ENCODE measurements at places on chromosomes 2 and 18.
A peak's percentile ranks its signal among the peaks of the same experiment; 100 is the strongest.

- peak; percentile 68 for DNase-seq
Measured at GRCh38 chr2:29114946-29115609, at the start of gene CLIP4. TSS of gene CLIP4 (plus strand) at chr2:29115415. CDS start at chr2:29121389, 5,974 bp downstream.

GRCh38 chr2:35960596-35960995 lies 395.0 kb upstream of the CRIM1 start:
- no peak for DNase-seq

GRCh38 chr2:199382091-199382490 lies 75.6 kb downstream of the SATB2 start:
- DNase-seq = no peak

DNA sequence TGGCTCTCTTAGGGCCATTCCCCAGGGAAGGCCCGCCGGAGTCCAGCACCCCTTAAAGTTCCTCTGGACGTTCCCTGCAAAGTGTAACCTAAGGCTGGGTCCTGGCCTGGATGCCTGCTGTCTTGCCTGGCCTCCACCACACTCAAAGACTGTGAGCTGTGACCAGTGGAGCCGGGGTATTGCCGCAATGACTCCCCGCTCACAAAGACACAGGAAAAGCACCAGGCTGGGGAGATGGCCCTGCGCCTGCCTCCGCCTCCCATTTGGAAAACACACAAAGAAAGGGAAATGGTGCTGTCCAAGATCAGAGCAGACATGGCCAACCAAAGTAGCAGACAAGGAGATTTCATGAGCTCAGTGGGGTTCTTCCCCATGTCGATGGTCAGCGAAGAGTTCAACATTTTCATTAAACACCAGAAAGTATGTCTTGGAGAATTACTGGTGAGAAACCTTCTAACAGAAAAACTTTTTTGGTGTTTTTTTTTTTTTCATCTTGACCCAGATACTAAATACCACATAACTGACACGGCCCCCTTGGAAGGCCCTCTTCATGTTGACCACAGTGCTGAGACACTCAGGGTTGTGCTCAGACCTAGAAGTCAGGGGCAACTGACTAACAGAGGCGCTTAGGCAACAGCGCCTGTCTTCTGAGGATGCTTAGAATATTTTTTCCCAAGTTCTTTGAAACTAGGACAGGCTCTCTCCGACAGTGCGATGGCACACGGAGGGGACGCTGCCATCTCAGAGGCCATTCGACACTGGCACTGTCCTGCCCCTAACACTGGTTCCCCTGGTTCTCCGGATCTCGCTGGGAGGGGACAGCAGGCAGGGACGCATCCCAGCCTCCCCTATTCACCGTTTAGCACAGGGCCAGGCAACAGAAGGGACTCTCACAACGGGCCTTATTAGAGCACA lies 226.4 kb upstream of the ID2 start:
- DNase-seq = no peak

GRCh38 chr2:99088017-99088416 lies 53.5 kb upstream of the C2orf15 start:
- DNase-seq = no peak

GRCh38 chr2:68643011-68643873 lies at the start of gene PROKR1:
TSS of gene PROKR1 (plus strand) at chr2:68643579. CDS start at chr2:68645822, 2,243 bp downstream.
- peak; percentile 62 for DNase-seq

DNA sequence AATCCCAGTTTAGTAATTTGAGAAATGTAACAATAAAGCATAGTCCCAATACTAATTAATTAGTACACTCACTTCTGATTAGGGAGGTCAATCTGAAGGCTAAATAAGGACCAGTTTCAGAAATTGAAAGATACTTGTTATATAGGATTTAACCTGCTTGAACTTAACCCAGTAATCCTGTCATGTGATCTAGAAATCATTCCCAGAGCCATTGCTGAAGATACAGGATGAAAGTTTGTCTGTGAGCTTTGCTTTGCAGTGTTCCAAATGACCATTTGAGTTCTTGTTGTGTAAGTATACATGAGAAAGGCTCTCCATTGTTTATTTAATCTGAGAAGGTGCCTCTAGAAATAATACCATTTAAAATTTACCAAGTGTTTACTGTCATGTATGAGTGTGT lies 52.2 kb downstream of the GALNT1 start:
- no peak for DNase-seq

GRCh38 chr18:48186131-48186766 lies 222.9 kb downstream of the ZBTB7C start:
- DNase-seq = no peak

- DNase-seq = no peak
Measured at GRCh38 chr2:61117534-61117933, 44.5 kb upstream of the C2orf74 start.

- DNase-seq = no peak
Measured at GRCh38 chr18:42228581-42228980, 273.5 kb downstream of the PIK3C3 start.

- DNase-seq = no peak
Measured at GRCh38 chr2:203550266-203550665, 15.2 kb upstream of the RAPH1 start.

DNA sequence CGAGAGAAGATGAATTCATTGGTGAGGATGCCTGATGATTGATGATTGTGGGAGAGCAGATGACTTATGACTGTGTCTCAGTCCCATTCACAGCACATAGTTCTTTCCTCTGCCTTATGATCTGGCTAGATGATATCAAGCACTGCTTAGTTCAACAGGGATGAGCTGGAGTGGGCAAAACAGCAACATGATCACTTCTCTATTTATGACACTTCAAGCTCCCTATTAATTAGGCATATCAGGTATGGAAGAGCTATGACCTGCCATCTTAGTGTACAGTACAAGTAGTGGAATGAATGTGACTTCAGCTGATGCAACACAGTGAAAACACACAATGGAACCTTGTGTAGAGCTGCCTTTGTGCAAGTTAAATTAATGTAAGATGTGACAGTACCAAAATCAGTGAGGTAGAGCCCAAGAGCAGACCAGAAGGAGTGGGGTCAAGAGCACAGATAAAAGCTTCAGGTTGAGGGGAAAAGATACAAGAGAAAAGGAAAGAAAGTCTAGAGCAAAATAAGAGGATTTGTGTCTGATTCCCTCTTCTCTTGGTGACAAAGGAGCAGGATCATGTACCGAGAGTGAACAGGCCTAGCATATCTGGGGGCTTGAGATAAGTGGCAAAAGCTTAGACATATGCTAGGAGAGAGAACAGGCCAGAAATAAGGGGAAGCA lies 93.0 kb upstream of the MYO3B start:
- DNase-seq = no peak

GRCh38 chr2:97951155-97951680 lies 44.5 kb downstream of the TMEM131 start:
- no peak for DNase-seq

DNA sequence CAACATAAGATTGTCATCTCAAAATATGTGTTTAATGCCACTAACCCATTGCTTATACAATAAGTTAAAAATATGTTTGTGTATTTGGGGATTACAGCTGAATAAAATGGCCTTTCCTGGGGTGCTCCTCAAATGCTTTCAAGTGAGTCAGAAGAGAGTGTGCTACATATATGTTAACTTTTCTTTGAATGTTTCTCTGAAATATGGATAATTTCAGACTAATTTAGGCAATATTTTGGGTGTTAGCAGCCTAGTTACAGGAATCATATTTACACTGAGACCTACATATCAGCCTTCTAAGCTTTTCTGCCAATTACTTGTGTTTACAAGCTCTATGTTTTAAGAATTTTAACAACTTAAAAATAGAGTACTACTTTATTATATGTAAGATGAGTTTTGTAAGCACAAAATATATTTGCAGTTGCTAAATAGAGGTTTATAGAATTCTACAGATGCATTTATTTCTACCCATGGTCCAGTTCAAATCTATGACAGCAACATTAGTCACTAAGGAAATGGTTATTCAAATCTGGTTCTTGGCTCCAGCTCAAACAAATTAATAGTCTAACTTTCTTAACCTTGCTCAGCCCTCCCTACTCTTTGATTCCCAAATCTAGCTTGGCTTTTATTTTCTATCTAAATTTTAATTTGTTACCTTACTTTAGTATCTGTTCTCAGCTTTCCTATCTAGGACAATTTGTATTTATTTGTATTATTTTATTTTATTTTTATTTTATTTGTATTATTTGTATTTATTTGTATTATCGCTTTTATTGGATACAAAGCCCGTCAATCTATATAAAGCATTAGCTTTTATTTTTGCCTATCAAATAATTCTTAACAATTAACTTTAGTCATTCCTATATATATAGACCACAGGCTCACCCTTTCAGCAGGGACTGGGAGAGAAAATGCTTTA lies 48.9 kb downstream of the FSIP2 start:
- DNase-seq = no peak

- no peak for DNase-seq
Measured at GRCh38 chr2:232058931-232059330, 97.4 kb downstream of the DIS3L2 start.

DNA sequence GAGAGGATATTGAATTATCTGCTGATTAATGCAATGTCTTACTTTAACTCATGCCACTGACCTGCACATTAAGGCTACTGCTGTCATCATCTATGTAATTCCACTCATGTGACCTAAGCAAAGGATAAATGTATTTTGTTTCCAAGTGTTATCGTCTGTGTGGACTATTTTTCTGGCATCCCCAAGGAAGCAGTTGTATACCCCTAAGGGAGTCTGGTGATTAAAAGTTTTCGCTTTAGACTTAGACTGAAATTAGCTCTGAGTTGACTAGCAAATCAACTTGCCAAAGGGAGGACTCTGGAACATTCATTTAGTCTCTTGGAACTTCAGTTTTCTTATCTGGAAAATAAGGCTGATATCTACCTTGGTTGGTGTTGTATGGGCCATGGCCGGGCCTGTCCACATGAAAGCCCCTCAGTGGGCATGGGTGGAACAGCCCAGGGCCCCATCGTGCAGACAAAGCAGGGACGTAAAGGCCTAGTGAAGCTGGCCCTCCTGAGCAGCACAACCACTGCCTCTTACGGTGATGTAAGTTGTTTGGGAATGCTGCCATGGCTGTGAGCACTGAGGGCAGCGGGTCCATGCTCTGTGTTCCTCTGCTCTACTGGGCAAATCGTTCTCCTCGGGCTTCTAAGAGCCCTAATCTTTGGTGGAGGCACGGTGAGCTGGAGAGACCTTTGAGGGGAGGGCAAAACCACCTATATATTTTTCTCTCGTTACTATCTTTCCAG lies 144.4 kb upstream of the RNF152 start:
- DNase-seq = no peak

- no peak for DNase-seq
Measured at GRCh38 chr2:192298664-192299063, 103.9 kb upstream of the TMEFF2 start.

DNA sequence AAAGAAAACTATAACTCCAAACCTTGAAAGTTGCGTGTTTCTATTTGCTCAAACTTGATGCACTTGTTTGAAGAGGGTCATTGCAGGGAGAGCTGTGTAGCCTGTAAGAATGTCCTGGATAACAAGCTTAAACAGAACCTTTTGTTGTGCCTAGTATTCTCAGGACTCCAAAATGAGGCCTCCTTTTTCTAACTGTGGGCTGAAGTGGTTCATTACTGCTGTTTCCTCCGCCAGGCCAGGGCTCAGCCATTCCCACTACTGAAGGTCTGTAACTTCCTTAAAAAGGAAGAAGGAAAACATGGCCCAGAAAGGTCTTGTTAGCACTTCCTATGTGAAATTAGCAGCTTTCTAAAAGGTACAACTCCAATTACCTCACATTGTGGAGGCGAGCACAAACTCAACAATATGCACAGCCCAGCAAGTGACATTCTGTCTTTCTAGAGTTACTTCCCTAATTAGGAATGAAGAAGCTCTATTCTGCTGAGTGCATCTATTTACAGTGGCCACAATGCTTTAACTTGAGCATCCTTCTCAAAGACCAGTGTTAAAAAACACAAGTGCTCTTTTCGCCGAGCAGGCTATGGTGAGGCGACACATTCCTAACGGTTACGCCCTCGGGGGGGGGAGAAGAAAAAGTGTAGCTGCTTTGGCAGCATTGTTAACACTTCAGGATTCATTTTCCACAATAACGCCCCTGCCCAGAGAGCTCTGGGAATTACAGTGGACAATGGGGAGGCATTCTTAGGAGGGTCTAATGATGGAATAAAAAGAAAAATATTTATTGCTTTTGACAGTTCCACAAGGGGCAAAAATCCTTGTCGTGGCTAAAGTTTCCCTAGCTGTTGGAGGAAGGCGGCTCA lies 136.9 kb upstream of the SIX3 start:
- DNase-seq = no peak

DNA sequence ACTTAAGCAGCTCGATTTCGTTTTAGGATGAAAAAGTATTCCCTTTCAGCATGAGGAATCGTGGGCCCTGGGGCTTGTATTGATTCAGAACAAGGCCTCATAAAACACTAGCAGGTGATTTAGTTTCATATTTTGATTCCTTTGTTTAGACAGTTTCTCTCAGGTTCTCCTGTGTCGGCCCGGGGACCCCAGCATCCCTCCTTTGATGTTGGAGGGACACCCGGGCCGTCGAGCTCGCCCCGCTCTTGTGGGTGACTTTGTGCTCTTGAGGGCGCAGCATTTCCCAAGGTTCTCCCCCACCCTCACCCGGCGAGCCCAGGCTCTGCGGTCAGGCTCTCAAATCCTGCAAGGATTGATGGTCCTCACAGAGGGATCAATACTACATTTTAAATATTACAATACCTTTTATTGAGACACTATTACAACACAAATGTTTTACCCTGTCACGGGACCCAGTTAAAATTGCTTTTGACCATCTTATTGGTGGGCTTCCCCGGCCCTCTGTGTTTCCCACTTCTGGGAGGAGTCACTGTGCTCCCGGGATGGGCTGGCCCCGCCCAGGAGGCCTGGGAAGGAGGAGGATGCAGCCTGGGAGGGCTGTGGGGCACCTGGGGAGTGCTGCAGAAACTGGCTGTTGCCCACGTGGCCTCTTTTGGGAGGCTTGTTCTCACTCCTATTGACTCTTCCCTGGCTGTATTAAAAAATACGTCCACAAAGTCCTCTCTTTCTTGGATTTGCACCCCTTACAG lies 222.6 kb downstream of the INSIG2 start:
- DNase-seq = no peak

GRCh38 chr2:11290211-11290610 lies 54.2 kb downstream of the ROCK2 start:
- no peak for DNase-seq

- no peak for DNase-seq
Measured at GRCh38 chr2:216132585-216132984, 23.4 kb downstream of the XRCC5 start.

DNA sequence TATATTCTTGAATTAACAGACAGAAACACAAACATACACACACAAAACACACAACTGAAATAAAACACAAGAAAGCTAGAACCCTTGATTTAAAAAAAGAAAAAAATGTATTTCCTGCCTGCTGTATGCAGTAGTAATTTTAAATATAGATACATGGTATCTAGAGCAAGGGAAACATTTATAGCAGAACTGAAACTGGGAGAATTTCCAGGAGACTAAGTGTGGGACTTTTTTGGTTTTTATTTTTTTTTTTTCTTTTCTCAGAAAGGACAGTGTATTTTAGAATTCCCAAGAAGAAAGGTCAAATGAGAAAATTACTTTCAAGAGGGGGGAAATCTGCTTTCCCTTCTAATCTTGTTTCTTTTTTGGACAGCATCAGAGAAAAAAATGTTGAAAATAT lies 558.9 kb upstream of the PKDCC start:
- DNase-seq = no peak

DNA sequence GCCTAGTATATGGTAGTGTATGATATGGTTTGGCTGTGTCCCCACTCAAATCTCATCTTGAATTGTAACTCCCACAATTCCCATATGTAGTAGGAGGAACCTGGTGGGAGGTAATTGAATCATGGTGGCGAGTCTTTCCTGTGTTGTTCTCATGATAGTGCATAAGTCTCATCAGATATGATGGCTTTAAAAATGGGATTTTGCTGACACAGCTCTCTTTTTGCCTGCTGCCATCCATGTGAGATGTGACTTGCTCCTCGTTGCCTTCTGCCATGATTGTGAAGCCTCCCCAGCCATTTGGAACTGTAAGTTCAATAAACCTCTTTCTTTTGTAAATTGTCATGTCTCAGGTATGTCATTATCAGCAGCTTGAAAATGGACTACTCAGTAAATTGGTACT lies 9.5 kb upstream of the SCN1A start:
- DNase-seq = no peak
